COR-L47 (cell line): ENCODE measurements at places on chromosomes 12 and 14.

GRCh38 chr12:74317078-74317601, 220.5 kb upstream of the ATXN7L3B start:
- DNase-seq: no peak

- DNase-seq: no peak
These were observed 2.7 kb downstream of the CHST11 start for GRCh38 chr12:104459368-104459909.

GRCh38 chr12:116406529-116406928, 129.0 kb upstream of the MED13L start:
- no peak for DNase-seq

DNA sequence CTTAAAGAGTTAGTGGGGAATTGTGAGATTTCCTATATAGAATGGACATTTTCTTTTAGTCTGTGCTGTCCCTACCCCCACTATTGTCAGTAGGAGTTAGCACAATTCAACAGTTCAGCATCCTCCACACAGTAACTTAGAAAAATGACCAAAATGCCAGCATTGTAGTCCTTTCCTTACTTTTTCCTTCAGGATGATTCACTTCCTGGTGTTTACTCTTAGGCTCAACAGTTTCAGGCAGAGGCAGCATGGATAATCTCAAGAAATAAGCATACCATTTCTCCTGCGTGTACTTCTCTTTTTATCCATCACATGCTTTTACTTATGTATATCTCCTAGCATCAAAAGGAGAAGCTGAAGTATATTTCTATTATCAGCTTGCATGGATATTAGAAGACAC, 683.4 kb downstream of the SLC16A7 start:
- no peak for DNase-seq
